ENCODE measurements at places on chromosomes 16 and 17.

DNA sequence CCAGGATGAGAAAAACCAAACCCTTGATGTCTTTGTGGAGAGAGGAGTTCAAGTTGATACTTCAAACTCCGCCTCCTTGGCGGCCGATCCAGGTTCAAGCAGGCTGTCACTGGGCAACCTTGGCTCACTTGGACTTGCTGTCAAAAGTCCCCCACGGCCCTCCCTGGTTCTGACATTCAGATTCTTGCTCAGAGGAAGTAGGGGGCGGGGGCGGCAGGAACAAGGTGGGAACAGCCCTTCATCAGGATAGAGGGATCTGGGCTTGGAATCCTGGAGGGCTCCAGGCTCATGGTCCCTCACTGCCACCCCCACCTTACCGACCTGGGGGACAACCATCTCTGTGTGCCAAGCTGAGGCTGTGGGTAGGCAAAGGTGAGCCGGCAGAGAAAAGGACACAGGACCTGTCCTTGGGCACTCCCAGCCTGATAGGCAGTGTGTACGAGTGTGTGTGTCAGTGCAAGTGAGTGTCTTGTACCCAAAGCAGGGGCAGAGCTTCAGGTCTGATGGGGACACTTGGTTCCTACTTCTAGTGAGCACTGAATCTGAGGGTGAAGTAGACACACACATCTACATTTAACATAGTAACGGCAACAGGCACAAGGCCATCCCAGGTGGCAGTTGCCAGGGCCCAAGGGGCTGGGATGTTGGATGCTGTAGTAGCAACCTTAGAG lies 6.6 kb upstream of the TSPOAP1 start:
- DNase-seq: no peak

- no peak for DNase-seq
Observed at GRCh38 chr16:87607223-87607622, 4.9 kb downstream of the JPH3 start.

DNA sequence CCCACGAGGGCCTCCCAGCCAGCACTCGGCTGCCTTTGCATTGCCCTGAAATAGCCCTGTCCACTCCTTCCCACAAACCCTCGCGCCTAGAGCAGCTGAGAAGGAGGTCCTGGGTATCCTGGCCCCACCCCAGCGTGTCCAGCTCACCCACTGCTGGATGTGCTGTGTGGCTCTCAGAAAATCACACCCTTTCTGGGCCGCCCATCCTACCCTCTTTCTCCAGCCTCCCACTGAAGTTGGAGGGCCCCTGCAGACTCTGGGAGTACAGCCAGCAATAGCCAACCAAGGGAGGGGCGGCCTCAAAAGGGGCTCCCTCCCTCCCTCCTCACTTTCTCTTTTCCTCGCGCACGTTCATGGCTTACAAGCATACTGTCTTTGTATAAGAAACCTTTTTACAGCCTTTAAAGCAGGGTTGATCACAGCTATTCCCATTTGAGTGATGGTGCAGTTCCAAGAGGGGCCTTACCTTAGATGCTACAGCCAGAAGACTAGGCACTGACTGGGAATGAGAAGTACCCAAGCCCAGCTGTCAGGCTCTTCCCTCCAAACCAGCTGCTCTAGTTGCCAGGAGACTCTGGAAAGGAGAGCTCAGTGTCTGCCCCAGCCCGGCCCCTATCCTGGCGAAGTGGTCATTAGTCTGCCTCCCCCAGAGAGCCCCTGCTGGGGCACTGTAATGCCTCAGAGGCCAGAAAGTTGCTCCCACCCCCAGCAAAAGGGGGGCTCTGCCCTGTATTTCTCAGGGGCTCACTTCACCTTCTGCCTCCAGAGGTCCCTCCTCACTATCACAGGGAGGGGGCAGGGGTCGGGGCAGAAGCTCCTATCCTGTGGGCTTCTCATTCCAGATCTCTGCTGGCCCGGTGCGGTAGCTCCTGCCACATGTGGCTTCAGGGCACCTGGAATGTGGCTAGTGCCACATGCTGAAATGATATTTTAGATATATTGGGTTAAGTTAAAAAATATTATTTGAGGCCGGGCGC lies 38.1 kb downstream of the DCAKD start:
- no peak for DNase-seq

GRCh38 chr17:46950997-46951621 lies 27.9 kb downstream of the RPRML start:
- DNase-seq: no peak
